Epithelial cell of umbilical artery (primary cell): ENCODE measurements at places on chromosomes 6 and 20. TPM values are rescaled to one million over a fixed set of nuclear protein-coding genes. Genes with fewer than 3 reads are reported as not detected.

The TBX18 gene
- 13.0 and 31.5 TPM in 2 replicates for total RNA-seq

The SMOC2 gene
- total RNA-seq: not detected in 2 replicates

The ANKRD66 gene
- total RNA-seq: not detected in 2 replicates

The ANKEF1 gene
- 1.2 and 1.6 TPM in 2 replicates for total RNA-seq

The ZBTB46 gene
- 2.9 and 4.9 TPM in 2 replicates for total RNA-seq

The RRAGD gene
- total RNA-seq: 0.30 and 0.32 TPM in 2 replicates

The SLC35F1 gene
- under 0.01 TPM in 1 of 2 replicates, not detected in the other for total RNA-seq

The TRIM40 gene
- not detected in 2 replicates for total RNA-seq

The FOXC1 gene
- total RNA-seq: 4.7 and 5.2 TPM in 2 replicates

The METTL24 gene
- total RNA-seq: not detected in 2 replicates

The DXO gene
- 10.6 and 12.7 TPM in 2 replicates for total RNA-seq

The ADGRB3 gene
- under 0.01 TPM in 2 replicates for total RNA-seq

The GHRH gene
- total RNA-seq: not detected in 2 replicates

The DEFB132 gene
- not detected in 2 replicates for total RNA-seq

The LY6G5B gene
- total RNA-seq: 0.97 and 1.7 TPM in 2 replicates

The OR2J3 gene
- not detected in 2 replicates for total RNA-seq

The HMGCLL1 gene
- not detected in 2 replicates for total RNA-seq

The MYH7B gene
- not detected in 2 replicates for total RNA-seq
